ENCODE measurements at places on chromosomes 13 and 19.

GRCh38 chr19:28424077-28424476 lies 788.9 kb downstream of the UQCRFS1 start:
- DNase-seq: peak; percentile 47

DNA sequence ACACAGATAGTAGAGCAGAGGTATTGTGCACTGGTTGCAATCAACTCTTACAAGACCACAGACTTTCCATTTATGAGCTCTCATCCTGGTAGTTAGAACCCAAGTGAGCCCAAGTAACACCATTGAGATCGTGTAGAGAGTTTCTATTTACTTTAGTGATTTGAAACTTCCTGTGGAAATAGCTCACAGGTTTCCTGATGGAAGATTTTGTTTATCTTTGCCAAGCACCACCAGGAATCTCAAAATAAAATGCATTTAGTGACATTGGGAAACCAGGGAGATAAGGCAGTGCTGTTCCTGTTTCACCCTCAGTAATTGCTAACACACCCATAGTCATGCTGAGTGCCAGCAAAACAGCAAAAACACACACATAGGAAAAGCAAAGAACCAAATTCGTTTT lies 102.5 kb downstream of the FLT1 start:
- no peak for DNase-seq

- no peak for DNase-seq
These were observed 54.8 kb downstream of the DGKH start for GRCh38 chr13:42102961-42103865.

DNA sequence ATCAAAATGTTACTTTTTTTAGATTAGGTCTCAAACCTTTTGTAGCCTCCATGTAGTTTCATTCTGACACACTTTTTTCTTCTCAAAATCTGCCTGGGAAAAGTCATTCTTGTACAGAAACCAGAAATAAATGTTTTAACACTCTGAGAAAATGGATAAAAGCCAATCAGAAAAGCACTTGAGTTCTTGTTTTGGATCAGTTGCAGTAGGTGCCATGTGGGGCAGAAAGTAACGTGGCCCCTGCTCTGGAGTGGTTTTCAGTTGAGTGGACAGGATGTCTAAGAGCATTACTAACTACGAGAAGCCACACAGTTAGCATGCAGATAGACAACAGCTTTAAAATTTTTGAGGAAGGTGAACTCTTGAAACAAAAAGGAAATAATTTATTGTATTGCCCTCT lies 19.1 kb downstream of the GPR183 start:
- no peak for DNase-seq

DNA sequence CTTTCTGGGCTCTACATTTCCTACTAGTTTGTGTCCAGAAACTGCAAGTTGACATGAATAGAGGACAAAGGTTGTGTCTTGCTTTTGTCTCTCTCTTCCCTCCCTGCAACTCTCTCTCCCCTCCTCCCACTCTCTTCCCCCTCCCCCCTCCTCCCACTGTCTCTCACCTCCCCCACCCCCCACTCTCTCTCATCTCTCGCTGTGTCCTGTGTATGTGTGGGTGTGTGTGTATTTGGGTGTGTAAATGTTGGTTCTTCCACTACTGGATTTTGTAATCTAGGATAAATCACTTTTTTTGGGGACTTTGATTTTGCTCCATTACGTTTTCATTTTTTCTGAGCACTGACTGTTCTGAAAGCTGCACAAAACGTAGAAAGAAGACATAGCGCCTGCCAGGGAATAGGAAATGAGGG lies 48.4 kb downstream of the AKAP11 start:
- DNase-seq: no peak

DNA sequence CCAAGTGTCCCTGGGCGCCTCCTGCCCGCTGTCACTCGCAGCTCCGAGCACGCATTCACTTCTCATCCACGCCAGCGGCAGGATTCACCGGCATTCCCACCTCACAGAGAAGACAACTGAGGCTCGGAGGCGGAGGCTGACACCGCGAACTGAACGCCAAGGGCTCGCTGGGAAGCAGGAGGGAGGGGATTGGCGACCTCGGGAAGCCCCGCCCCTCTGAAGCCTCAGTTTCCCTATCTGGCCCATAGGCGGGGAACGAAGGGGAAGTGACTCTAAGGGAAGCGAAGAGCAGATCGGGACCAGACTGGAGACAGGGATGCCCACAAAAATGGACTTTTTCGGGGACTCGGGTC lies 256 bp downstream of the MICOS13 start:
- no peak for DNase-seq

Data from neuronal stem cell (in vitro differentiated cells).